ENCODE measurements at places on chromosomes 13 and 19.

DNA sequence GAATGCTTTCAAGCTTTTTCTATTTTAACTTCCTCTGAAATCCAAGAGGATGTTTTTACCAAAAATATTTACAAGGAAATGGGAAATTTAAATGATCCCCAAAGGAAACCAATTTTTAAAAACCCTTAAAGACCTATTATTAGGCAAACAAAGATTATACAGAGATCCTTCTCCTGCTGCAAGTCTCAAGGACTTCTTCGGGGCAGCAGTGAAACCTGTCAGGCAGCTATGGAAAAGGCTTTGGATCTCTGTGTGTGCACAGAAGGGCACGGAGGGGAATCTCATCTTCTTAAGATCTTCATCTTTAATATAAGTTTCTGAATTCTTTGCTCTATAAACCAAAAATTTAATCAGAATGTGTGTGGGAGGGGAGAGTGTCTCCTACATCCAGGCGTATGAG is 36.0 kb upstream of the CLDN10 start:
- DNase-seq, result no peak

GRCh38 chr13:20980430-20980829 is 77.9 kb upstream of the XPO4 start:
- DNase-seq, result no peak

GRCh38 chr13:69545551-69545950 is 562.1 kb upstream of the ATXN8OS start:
- DNase-seq, result no peak

- DNase-seq, result peak; percentile 40
Measured at GRCh38 chr13:112443995-112444311, 67.8 kb downstream of the SPACA7 start.

DNA sequence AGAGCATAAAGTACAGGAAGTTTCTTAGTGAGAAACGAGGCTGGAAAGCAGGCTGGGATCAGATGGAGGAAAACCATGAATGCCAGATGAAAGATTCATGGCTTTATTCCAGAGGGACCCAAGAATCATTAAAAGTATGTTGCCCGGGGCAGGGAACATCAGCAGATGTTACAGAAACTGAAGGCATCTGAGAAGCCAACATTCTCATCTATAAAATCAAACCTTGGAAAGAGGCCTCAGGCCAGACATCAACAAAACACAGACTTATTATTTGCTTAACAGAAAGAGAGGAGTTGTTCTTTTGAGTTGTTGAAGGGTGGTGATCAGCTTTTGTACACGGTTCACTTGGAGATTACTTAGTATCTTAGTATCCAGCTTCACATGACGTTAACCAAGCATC is 543.6 kb downstream of the RFC3 start:
- peak; percentile 14 for DNase-seq

GRCh38 chr19:54654447-54655321 is 8.1 kb upstream of the LILRB4 start:
- DNase-seq, result no peak

GRCh38 chr19:49807058-49807903 is 5.8 kb downstream of the FUZ start:
- no peak for DNase-seq

GRCh38 chr19:43439032-43439708 is 24.5 kb downstream of the TEX101 start:
- DNase-seq, result peak; percentile 83

DNA sequence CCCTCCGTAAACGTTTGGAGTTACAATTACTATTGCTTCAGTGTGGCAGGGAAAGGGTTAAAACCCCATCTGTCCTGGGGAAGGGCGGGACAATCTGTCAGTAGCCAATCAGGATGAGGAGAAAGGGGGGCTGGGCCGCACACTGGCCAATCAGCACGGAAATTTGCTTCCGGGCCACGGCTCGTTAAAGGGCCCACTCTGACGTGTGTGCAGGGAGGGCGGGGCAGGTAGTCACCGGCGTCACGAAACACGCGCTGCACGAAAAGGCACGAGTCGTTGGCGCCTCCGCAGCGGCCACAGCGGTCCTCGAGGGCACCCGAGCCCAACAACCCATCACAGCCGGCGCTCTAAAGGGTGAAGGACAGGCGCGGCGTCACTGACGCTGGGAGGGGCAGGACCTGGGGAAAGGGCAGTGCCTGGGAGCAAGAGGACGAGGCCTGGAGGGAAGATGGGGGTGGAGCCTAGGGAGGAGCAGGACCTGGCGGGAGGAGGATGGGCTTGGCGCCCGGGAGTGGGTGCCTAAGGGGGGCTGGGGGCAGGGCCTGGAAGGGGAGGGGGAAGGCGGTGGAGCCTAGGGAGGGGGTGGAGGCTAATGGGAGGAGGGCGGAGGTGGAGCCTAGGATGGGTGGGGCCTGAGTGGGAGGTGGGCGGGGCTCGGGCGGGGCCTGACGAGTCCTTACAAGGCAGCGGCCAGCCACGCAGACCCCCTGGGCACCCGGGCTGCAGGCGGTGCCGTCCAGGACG is 4.9 kb downstream of the ADAMTSL5 start:
- DNase-seq, result peak; percentile 94

DNA sequence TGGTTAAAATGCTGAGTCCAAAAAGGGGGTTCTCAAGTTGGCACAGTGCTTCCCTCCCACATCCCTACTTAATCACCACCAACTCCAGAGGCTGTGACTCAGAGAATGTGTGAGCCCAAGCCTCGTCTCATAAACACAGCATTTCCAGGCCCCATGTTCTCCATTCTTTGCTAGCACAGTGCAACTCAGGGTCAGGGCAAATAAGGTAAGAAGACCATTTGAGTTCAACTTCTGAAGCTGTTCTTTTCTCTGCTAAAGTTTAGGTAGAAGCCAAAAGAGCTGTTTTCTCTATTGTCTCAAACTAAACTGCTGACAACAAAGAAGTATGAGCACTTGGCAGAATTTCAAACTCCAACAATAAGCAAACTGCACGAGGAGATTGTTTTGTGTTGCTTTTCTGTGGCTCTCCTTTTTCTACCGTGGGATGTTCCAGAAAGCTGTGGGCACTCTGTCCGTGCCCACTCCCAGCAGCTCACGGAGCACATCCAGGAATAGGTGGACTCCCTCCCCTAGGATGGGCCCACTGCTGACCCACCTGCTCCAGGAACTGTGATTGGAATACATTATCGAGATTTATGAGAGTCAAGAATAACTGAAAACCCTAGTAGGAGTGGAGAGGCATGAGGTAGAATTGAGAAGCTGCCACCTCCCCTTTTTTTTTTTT is 494.3 kb downstream of the COG6 start:
- peak; percentile 95 for DNase-seq

DNA sequence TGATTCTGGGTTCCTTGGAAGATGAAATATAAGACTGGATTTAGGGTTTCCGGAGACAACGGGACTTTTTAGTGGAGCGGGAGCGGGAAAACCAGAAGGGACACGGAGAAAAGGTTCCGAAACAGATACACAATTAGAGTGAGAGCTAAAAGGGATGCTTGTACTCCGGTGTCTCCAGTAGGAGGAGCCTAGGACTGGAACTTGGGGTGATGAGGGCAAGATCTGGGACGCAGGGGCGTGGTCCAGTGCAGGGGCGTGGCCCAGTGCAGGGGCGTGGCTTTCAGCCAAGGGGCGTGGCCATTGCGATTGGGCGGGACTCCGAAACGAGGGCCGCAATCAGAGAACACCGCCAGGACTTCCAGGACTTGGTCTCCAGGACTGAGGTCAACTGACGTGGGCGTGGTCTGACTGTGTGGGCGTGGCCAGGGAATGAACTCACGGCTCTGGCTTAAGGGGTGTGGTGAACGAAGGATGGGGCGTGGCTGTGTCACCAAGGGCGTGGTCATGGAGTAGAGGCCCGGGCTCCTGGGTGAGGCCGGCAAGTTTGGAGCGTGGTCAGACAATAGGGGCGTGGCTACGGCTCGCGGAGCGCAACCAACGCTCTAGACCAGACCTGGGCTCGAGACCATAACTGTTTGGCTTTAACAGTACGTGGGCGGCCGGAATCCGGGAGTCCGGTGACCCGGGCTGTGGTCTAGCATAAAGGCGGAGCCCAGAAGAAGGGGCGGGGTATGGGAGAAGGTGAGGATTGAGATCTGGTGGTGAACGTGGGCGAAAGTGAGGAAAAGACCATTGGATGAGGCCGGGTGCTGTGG is at the start of gene DKKL1:
TSS of gene DKKL1 (plus strand) at position 610 of the 815 bp plus-strand sequence. CDS start at position 732, 122 bp downstream.
- peak; percentile 99 for DNase-seq

- DNase-seq, result peak; percentile 7
Measured at GRCh38 chr13:107202371-107203023, 634.6 kb upstream of the ARGLU1 start.

GRCh38 chr13:77489566-77490337 is 45.8 kb upstream of the SCEL start:
- no peak for DNase-seq

- no peak for DNase-seq
Measured at GRCh38 chr13:67932991-67933390, 702.9 kb upstream of the PCDH9 start.

- DNase-seq, result no peak
Measured at GRCh38 chr13:95361686-95362085, 60.4 kb upstream of the ABCC4 start.

GRCh38 chr19:2171349-2172145 is 7.8 kb downstream of the DOT1L start:
- peak; percentile 47 for DNase-seq

DNA sequence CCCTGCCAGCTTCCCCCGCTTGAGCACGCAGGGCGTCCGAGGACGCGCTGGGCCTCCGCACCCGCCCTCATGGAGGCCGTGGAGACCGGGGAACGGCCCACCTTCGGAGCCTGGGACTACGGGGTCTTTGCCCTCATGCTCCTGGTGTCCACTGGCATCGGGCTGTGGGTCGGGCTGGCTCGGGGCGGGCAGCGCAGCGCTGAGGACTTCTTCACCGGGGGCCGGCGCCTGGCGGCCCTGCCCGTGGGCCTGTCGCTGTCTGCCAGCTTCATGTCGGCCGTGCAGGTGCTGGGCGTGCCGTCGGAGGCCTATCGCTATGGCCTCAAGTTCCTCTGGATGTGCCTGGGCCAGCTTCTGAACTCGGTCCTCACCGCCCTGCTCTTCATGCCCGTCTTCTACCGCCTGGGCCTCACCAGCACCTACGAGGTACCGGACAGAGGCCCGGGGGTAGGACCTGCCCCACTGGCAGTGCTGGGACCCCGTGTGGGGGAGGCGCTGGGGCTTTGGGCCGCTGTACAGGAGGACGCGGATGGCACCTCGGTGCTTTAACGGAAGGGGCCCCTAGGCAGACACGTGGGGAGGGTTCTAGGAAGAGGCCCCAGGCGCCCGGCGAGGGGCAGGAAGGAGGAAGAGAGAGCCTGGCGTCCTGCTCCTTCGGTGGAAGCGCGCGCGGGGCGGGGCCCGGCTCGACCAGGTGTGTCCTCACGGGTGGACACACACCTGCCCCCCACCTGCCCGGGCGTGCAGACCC is 681 bp downstream of the SLC5A5 start:
- no peak for DNase-seq

DNA sequence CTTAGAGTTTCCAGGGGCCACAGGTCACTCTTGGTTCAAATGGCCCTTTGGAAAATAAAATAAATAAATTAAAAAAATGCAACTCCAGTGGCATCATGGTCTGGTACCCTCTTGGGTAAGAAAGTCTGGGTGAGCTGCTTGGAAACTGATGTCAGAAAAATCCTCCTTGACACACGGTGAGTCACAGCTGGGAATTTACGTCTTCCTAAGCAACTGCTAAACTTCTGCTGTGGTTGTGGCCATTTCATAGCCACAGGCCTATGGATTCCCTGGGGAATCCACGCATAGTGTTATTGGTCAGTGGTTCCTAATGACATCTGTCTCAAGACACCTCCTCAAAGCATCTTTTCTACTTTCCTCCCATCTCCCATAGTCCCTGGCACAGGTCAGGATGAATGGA is 220.8 kb downstream of the COG6 start:
- peak; percentile 98 for DNase-seq

DNA sequence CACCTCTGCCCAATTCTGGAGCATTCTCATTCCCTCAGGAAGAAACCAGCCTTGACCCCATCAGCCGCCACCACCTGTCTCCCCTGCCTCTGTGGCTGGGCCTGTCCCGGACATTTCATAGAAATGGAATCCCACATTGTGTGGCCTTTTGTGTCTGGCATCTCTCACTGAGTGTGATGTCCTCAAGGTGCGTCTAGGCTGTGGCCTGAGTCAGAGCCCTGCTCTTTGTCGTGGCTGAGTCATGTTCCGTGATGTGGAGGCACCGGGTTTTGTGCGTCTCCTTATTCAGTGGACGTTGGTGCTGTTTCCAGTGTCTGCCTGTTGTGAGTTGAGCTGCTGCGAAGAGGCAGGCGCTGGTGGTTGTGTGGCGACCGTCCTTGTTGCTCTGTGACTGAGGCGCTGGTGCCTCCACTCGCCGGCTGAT is 3.5 kb downstream of the FZR1 start:
- DNase-seq, result peak; percentile 72

GRCh38 chr13:109209526-109209925 is 576.9 kb downstream of the IRS2 start:
- DNase-seq, result no peak

- DNase-seq, result peak; percentile 14
Measured at GRCh38 chr13:93289053-93289452, 62.4 kb downstream of the GPC6 start.

DNA sequence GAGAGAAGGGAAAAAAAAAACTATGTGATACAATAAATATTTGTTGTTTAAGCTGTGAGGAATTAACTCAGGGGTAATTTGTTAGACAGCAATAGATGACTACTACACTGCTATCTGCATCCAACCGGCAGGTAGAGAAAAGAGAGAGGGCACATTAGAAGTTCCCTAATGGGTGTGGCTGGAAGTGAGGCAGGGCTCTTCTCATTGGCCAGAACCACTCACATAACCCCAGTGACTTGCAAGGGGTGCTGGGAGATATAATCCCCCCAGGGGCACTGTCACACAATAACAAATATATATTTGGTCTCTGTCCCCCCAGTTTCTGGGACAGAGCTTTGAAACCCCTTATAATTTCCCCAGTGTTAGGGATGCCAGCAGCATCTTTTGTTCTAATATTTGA is 24.3 kb downstream of the FGF21 start:
- no peak for DNase-seq

- DNase-seq, result no peak
Measured at GRCh38 chr19:1183543-1184172, 9.6 kb upstream of the SBNO2 start.

DNA sequence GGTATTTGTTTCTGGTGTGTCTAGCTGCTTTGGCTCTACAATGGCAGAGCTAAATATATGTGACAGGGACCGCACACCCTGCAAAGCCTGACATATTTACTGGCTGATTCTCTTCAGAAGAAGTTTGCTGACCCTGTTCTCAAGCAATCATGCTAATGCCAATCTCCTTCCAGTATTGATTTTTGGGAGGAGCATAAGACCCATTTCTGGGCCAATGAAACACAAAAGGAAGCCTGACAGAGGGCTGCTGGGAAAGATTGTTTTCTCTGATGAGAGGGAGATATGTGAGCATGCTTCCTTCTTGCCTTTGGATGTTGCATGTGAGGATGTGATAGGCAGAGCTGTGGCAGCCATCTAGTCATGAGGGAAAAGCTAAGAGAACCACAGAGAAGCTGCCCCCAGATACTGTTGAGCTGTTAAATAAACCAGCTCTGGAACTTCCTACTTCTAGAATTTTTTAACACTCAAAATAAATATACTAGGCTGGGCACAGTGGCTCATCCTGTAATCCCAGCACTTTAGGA is 31.4 kb upstream of the TPTE2 start:
- DNase-seq, result no peak

Data from fibroblast of mammary gland (primary cell).